ENCODE measurements at places on chromosomes 16 and 17. TPM values are rescaled to one million over a fixed set of nuclear protein-coding genes. Genes with fewer than 3 reads are reported as not detected.

The KRTAP2-3 gene
- 4.3 TPM for total RNA-seq

The SCIMP gene
- total RNA-seq: not detected

The CASKIN1 gene
- 0.07 TPM for total RNA-seq

The CLEC18A gene
- total RNA-seq: 11.6 TPM

The ZNF469 gene
- 10.5 TPM for total RNA-seq

The CLEC18C gene
- 28.9 TPM for total RNA-seq

The PERCC1 gene
- total RNA-seq: not detected

The TACO1 gene
- total RNA-seq: 24.9 TPM

The CCL15 gene
- not detected for total RNA-seq

The COQ7 gene
- 22.0 TPM for total RNA-seq

The CALB2 gene
- 5.0 TPM for total RNA-seq

The ASIC2 gene
- total RNA-seq: 0.25 TPM

The BRICD5 gene
- 2.0 TPM for total RNA-seq

The ZG16 gene
- not detected for total RNA-seq

The IRX3 gene
- total RNA-seq: 4.1 TPM

The HOXB4 gene
- total RNA-seq: 3.6 TPM

The FOXC2 gene
- 12.1 TPM for total RNA-seq

The CHST6 gene
- 1.6 TPM for total RNA-seq

The CD300C gene
- 0.21 TPM for total RNA-seq

The TAT gene
- not detected for total RNA-seq

The GPR179 gene
- total RNA-seq: 0.07 TPM

The KRTAP4-5 gene
- not detected for total RNA-seq

The ABCC3 gene
- 1.3 TPM for total RNA-seq

The DPEP2NB gene
- not detected for total RNA-seq

The CSH2 gene
- total RNA-seq: not detected

The PIRT gene
- total RNA-seq: not detected

The MPV17L gene
- total RNA-seq: 9.6 TPM

The TP53TG3B gene
- not detected for total RNA-seq

The PDILT gene
- total RNA-seq: not detected

The MLKL gene
- total RNA-seq: 12.0 TPM

The GPR139 gene
- total RNA-seq: not detected

The LITAFD gene
- total RNA-seq: not detected

The CTRB1 gene
- not detected for total RNA-seq

The CYB561 gene
- 26.4 TPM for total RNA-seq

Data from kidney epithelial cell (primary cell).